ENCODE measurements at places on chromosomes 16 and 17. TPM values are rescaled to one million over a fixed set of nuclear protein-coding genes. Genes with fewer than 3 reads are reported as not detected.

DNA sequence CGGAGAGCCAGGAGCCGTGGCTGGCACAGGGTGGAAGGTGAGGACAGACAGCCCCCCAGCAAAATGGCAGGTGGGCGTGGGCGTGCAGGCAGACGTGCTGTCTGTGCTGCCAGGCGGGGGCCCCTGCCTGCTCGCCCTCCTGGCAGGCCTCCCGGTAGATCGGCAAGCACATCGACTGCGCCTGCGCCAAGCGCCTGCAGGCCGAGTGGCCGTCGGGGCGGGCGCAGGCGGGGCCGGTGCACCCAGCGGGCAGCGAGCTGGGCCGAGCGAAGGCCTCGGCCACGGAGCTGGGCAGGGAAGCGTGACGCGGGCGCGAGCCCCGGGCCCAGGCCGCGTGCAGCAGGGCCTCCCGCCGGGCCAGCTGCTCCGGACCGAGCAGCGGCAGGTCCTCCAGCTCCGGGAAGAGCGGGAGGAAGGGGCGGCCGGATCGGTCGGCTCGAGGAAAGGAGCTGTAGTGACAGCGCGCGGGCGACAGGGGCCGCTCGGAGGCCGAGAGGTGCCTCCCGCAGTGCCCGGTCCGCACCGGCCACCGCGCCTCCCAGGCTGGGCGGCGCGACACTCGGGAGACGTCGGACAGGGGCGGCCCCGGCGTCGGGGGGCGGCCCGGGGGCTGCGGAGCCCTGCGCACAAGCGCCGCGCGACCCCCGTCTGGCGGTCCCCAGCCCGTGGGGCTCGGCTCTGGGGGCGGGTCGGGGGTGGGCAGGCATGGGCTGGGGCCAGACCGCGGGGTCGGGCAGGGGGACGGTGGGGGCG is 16.9 kb downstream of the GRIN2C start:
- DNase-seq, result peak; percentile 95

The SLC5A10 gene
- total RNA-seq, result 0.29 TPM

DNA sequence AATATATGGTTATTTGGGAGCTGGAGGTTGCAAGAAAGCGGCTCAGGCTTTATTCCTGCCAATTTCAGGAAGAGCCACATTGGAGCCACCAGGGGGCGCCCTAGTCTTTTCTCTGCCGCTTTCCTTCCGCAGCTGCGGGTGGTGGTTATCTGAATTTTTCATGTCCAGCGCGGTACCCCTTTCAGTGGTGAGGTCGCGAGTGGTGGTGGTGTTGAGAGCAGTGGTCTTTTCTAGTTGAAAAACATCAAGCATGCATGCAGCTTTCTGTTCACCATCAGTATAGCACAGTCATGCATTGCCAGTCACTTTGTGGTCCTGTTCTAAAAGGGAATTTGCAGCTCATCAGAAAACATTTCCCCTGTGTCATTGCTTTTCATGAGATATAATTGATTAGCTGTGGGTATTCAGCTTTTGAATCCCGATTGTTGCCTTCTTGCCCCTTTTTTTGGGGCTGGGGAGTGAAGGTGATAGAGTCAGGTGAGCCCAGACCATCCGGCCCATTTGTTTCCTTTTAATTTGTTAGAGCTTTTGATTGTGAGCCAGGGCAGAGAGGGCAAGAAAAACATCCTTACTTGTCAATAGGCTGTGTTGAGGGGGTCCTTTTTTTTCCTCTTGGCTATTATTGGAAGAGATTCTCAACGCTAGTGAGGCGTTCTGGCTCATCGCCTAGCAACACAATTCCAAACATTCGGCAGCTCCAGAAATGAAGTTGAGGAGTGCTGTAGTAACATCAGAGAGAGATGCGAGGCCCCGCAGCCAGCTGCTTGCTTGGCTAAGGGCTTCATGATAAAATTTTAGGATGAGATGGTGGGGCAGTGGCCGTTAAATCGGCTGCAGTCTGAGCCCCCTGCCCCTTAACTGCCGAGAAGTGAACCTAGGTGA is 119.0 kb downstream of the SNX29 start:
- DNase-seq, result peak; percentile 82

DNA sequence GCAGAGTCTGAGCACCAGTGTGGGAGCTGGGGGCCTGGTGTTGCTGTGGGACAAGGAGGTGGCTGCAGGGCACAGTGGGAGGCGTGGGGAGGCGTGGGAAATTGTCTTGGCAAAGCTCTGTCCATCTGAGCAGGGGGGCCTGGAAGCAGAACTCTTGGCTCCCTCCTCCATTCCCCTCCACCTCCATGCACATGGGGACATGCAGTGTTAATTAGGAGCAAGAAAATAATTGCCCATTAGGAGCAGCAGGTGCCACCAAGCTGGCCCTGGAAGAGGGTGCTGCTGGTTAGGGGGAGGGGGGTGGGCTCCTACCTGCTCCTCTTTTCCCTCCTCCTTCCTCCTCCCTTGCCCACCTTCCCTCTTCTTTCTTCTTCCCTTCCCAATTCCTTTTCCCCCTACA is 4.5 kb downstream of the TTYH2 start:
- DNase-seq, result no peak

DNA sequence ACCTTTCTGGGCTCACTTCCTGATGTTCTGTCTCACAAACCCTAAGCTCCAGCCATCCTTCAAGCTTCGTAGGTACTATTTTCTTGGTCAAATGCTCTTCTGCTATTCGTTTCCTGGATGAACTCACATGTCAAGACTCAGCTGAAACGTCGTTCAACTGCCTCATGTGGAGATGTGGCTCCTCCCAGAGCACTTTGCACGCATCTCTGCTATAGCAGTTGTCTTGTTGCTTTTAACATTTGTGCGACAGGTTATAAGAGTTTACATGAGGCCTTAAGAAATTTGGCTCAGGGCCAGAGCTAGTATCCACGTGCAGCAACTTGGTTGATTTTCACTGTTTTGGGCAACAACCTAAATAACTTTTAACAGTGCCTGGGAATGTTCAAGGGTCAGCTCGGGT is 2.8 kb upstream of the KRT40 start:
- DNase-seq, result no peak

GRCh38 chr16:53090591-53091411 is 36.0 kb downstream of the CHD9 start:
- no peak for DNase-seq
